ENCODE measurements at places on chromosomes 11 and 22.

- DNase-seq = no peak
Measured at GRCh38 chr11:75760710-75761493, 7.7 kb upstream of the DGAT2 start.

GRCh38 chr11:134388590-134388989 lies 23.5 kb downstream of the B3GAT1 start:
- no peak for DNase-seq

DNA sequence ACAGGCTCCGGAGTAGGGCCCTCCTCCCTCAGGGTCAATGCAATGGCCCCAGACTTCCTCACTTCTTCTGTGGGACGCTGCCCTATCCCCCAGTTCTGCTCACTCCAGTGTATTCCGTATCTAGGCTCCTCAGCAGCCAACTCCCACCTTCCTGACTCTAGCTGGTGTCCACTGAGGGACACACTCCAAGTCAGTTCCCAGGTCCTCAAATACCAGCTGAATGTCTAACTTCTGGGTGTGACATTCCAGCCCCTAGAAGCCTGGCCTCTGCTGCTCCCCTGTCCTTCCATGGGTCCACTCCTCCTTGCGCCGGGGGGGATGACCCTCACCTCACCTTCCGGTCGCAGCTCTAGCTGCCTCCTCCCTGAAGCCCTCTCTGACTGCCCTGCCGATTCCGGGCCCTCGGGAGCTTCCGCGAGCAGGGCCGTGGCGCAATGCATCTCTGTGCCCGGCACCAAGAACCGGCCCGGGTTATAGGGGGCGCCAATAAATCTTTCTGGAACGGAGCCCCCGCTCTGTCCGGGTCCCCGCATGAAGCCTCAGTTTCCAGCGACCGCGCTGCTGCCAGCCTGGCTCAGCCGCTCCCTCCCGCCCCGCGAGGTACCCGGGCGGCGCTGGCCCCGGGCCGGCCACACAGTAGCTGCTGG lies 15.4 kb downstream of the BAD start:
- DNase-seq = peak; percentile 62

DNA sequence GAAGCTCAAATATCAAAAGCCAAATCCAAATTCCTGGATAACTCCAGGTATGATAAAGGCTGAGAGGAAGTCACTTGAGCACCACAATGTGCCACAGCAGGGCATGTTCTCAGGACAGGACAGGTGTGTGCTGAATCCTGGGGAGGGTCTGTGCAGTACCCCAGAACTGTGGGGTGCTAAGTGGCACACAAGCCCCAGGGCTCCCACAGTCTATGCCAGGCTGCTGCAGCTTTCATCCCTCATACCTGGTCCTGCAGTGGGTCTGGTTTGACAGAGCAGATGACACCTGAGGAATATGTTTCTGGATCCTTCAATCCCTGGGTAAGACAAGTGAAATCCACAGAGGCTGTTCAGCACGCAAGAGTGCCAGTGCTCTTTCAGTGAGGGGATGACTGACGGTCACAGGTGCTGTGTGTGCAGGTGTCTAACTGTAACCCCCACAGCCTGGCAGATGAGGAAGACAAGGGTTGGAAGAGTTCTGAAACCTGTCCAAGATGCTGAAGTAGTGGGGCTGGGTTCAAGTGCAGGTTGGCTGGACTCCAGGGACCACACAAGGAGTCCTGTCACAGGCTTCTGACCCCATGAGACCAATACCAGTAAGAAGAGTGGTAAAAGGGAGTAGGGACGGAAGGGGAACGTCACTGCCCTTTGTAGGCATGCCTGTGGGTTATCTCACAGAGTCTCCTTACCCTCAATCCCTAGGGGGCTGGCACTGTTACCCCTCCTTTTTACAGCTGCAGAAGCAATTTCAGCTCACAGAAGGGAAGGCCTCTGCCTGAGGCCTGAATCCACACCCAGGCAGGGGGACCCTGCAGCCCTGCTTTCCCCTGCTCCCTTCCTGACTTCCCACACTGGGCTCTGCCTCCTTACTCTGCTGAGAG lies 14.1 kb downstream of the SERPIND1 start:
- no peak for DNase-seq

DNA sequence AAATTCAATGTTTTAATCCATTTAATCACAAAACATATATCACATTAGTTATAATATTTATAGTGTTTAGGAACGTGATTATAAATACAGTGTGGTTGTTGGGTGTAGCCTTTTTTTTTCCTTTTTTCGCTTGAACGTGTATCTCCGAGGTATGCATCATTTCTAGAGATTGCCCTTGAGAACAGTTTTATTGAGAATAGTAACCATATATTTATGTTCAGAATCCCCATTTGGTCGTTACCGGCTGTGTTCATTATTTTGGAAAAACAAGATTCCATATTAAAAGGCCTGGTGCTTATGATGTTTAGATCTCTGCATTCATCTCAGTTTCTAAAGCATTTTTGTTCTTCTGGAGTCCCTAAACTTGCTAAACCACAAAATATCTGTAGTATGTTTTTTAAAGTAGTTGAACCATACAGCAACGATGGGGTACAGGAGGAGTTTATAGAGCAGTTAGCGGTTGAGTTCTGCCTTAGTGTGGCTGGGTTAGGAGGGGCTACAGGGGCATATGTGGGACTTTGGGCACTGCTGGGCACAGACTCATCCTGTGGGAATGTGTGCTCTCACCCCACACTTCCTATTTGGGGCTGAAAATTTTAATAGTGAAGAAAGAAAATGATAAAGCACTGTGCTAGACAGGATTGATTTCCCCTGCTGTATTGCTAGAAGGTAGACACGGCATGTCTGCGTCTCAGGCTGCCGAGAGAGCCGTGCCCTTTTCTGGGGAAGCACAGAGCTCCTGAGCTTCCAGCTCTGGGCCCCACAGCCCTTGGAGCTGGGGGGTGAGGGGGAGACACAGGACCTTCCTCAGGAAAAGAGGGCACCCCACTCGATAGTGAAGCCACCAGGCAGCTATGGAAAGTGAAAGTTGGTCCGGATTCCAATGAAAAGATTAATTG lies 81.5 kb upstream of the PPARA start:
- DNase-seq = no peak

DNA sequence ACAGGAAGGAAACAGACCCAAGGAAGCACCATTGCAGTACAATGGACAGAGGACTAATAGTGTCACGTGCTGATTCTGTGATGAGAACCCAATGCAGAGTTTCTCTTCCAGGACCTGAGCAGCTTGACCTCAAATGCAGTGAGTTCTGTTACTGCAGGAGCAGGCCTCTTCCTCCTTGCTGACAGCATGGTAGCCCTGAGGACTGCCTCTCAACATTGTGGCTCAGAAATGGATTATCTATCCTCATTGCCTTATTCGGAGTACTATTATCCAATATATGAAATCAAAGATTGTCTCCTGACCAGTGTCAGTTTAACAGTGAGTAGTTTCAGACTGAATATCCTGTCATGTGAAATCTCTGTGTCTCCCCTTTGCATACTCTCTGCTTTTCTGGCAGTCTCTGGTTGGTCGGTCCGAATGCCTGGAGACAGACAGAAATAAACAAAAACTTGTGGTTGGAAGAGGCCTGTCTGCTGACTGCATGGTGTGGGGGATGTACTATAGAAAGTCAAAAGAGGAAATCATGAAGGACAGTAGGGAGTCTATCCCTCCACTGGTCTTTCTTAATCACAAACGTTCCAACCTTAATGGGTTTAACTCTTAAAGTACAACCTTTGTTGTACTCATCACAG lies 6.9 kb upstream of the MS4A14 start:
- no peak for DNase-seq

DNA sequence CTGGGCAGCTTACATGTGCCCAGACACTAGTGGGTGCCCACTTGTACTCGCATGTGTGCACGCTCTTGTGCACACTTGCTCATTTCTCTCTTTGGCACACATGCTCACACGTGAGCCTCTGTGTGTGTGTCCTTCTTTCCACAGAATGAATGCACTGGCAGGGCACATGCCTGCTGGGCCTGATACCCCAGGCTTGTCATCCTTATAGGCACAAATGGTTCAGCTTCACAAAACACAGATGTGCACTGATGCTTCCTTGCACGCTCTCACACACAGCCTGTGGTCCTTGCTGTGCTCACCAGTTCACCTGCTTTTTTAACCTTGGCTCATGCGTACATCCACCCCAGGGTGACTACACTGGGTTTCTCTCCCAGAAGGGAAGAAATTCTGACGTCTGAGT lies 174.8 kb downstream of the BUD13 start:
- DNase-seq = no peak

GRCh38 chr11:14873632-14874031 lies 18.4 kb downstream of the CYP2R1 start:
- no peak for DNase-seq

GRCh38 chr11:2772544-2773031 lies 72.8 kb upstream of the KCNQ1OT1 start:
- no peak for DNase-seq

GRCh38 chr11:112175599-112175952 lies 264 bp downstream of the BCO2 start:
- peak; percentile 67 for DNase-seq

DNA sequence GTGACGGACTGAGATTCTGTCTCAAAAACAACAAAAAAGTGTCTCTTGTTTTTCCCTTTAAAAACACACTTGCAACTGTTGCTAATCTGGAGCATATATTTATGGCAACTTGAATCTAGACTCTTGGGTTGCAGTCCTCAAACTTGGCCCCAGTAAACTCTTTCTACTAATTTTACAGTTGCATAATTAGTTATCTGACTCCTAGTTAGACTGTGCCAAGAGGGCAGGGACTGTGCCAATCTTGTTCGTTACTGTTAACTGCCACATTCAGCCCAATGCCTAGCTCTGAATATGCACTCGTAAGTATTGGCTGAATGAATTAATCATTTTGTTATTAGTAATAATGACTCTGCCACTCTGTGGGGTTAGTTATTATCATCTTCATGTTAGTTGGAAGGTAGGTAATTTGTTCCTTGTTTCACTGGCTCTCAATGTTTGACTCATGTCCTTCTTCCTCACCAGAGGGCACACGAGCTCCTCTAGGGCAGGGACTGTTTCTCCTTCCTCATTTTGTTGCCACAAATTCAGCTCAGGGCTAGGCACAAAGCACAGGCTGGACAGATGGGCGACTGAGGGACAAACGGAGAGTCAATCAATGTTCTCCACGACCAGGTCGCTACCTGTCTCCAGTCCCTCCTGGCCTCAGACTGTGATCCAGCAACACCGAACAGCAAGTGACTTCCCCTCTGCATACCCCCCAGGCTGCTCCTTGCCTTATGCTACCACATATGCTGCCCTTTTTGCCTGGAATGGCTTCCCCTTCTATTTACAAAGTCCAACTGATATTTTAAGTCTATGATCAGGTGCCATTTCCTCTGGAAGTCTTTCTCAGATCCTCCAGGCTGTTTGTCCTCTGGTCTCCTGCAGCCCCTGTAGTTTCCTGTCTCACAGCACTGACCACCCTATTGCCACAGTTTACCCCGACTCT lies 9.0 kb downstream of the CLPB start:
- no peak for DNase-seq

DNA sequence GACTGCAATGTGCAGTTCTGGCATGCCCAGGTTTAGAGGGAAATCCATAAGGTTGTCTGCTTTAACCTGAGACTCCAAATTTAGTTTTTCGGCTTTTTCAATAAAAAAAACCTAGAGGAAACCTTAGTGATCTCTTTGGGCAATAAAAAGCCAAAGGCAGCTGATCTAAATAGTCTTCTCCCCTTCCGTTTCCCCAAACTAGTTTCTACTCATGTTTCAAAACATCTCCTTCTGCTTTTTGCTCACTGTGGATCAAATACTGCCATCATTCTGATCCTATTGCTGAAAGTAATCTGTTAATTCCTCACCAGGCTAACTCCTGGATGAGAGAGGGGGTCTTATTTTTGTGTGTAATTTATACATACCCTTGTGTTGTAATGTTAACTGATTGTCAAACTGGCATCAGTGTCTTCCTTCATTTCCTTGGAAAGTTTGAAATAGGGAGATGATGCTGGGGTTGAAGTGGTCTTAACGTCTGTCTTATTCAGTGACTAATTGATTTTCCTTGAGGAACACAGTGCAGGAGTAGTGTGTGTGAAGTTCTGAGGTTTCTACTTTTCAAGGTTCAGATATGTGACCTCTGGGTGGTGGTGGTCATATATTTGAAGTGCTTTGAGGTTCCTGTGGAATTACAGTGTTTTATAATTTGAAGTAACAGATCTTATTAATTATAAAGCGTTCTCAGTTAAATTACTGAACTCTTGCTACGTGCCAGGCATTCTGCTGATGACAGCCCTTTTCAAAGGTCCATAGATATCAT lies 55.0 kb downstream of the ARHGAP42 start:
- no peak for DNase-seq

GRCh38 chr11:86447763-86448480 lies 73.2 kb downstream of the CCDC81 start:
- no peak for DNase-seq

DNA sequence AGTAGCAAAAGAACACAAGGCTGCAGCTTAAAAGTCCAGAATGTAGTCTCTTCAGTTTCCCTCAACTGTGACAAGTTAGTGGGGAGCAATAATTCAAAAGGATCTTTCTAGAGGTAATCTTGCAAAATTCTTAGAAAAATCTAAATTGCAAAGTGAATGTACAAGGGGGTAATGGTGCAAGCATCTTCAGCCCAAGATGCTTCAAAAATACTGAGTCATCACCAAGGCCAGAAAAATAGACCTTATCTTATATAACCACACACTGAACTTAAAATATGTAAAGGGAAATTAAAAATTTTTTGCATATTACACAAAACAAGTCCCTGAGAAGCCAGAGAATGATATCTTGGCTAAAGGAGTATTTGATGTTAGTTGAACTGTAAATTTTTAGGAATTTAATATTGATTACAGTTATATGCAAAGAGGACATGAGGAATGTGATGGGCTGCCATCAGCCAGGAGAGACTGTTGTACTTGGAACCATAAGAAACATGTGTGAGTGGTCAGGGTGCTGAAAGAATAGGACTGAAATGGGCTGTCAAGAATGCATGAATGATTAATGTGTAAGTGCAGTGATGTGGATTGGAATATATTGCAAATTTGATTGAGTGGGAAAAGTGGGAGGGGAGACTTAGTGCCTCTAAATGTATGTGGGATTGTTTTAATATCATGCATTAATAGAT lies 85.7 kb upstream of the LIN7C start:
- DNase-seq = no peak

GRCh38 chr11:102319544-102319943 lies 2.3 kb downstream of the BIRC3 start:
- no peak for DNase-seq

DNA sequence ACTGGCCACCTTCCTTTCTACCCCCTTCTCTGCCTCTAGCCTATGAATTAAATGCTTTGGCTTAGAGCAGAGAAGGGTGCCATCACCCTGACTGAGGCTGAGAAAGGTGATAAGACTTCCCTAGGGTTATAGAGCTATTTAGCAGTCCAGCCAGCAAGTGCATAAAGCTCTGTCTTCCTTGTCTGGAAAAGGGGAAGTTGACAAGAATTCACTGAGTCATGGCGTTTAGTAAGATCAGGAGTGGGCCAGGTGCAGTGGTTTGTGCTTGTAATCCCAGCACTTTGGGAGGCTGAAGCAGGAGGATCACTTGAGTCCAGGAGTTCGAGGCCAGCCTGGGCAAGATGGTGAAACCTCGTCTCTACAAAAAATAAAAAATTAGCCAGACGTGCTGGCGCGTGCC lies 63.1 kb downstream of the LHFPL7 start:
- no peak for DNase-seq

DNA sequence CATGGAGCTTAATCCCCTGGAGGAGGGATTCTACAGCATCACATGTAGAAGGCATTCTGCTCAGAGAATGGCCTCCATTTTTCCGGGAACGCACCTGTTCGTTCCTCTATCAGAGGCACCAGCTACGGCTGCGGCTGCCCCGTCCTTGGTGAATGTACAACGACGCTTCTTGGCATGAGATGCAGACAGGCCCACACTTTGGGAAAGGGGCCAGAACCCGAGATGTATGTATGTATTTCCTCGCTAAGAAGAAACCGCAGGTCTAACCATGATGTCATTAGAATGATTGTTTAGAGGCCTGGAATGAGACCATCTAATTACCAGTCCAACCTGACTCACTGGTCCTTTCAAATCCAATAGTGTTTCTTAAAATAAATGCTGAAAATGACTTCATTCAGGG lies 1293.4 kb downstream of the TBC1D22A start:
- DNase-seq = no peak
